ENCODE measurements at places on chromosomes 5 and 9. TPM values are rescaled to one million over a fixed set of nuclear protein-coding genes. Genes with fewer than 3 reads are reported as not detected.

BTNL9 gene
- not detected for total RNA-seq

LRRTM2 gene
- under 0.01 TPM for total RNA-seq

IFNK gene
- total RNA-seq = not detected

BNC2 gene
- total RNA-seq = 29.6 TPM

CLPTM1L gene
- 374 TPM for total RNA-seq

NR2F1-AS1 gene
- total RNA-seq = 24.2 TPM

DCTN3 gene
- total RNA-seq = 161 TPM

ZNF366 gene
- total RNA-seq = under 0.01 TPM

ZNF658 gene
- total RNA-seq = 2.9 TPM

CXCL14 gene
- total RNA-seq = not detected

TMEM174 gene
- not detected for total RNA-seq

ABO gene
- not detected for total RNA-seq
